CD4-positive, alpha-beta memory T cell (primary cell): ENCODE measurements at places on chromosomes 4 and X.

GRCh38 chr4:94504545-94504944 lies 52.8 kb downstream of the PDLIM5 start:
- no peak for DNase-seq

GRCh38 chr4:177404986-177405385 lies 37.3 kb downstream of the AGA start:
- no peak for DNase-seq

DNA sequence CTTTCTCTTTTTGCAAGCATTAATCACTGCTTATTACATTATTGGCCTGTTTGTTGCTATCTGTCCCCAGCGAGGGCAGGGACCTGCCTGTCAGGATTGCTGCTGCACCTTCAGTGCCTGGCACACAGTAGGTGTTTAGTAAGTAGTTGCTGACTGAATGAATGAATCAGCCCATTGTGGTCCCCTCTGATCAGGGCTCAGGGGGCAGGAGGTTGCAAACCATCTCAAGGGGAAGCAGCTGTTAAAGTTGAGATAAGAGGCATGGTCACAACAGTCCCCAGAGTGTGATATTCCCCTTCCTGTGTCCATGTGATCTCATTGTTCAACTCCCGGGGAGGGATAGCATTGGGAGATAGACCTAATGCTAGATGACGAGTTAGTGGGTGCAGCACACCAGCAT lies 85.4 kb downstream of the WFS1 start:
- DNase-seq: no peak

DNA sequence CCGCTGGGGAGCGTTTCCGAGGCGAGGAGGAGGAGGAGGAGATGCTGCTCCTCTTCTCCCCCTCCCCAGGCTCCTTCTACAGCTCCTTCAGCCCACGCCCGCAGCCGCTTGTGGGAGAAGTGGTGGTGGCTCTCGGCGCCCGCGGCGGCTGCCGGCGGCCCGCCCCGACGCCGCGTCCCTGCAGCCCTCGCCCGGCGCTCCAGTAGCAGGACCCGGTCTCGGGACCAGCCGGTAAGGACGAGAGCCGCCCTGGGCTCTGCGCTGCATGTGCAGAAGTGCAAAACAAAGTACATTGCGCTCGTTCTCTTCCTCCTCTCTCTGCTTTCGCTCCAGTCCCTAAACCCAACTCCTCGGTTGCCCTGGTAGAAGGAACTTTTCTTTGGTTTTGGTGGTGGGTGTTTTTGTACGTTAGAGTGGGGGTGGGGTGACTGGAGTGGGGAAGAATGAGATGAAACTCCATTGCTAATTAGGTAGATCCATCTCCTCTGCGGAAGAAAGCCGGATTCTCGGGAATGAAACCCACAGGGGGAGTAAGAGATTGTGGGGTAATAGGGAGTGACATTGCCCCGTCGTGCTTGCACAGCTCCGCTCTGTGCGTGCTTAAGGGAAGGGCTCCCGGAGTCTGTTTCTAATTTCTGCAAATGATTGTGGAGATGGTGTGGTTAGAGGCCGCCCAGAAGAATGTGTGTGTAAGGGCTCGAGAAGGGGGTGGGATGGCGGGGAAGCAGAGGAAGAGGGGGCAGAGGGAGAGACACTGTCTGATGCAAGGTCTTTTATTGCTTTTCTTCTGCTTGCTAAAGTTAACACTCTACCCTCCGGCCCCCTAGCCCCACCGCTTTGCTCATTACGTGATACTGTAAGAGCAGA lies 677 bp downstream of the PTPN13 start:
- no peak for DNase-seq

- no peak for DNase-seq
These were observed 393.4 kb upstream of the NDST3 start for GRCh38 chr4:117640836-117641235.

- DNase-seq: no peak
These were observed 2.8 kb downstream of the NHS start for GRCh38 chrX:17377795-17378194.

GRCh38 chr4:42412251-42412650 lies 15.0 kb downstream of the SHISA3 start:
- no peak for DNase-seq

GRCh38 chrX:119942831-119943184 lies 743 bp downstream of the NKAP start:
- no peak for DNase-seq

DNA sequence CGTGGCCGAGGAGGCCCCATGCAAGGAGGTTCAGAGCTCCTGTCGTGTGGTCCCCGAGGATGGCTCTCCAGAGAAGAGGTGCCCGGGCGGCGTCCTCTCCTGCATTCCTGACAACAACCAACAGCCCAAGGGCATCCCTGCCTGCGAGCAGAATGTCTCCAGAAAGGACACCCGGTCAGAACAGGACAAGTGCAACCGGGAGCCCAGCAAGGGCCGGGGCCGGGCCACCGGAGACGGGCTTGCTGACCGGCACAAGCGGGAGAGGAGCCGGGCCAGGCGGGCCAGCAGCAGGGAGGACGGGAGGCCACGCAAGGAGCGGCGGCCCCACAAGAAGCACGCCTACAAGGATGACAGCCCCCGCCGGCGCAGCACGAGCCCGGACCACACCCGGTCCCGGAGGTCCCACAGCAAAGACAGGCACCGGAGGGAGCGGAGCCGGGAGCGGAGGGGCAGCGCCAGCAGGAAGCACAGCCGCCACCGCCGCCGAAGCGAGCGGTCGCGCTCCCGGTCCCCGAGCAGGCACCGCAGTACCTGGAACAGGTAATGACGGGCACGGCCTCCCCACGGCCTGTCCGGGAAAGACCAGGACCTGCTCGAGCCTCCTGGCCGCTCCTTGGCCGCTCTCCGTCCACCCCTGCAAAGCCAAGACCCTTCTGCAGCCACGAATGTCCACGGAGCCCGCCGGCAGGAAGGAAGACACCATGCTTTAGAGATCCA lies 9.8 kb downstream of the AKAP17A start:
- DNase-seq: no peak

GRCh38 chrX:119726900-119727555 lies 31.4 kb upstream of the SOWAHD start:
- DNase-seq: peak; percentile 38

GRCh38 chrX:10244915-10245622 lies 88.3 kb downstream of the CLCN4 start:
- DNase-seq: no peak

- DNase-seq: peak; percentile 75
These were observed 15.6 kb upstream of the ASMTL start for GRCh38 chrX:1468250-1468772.

- DNase-seq: no peak
These were observed 90.7 kb downstream of the PALLD start for GRCh38 chr4:168587411-168588125.

DNA sequence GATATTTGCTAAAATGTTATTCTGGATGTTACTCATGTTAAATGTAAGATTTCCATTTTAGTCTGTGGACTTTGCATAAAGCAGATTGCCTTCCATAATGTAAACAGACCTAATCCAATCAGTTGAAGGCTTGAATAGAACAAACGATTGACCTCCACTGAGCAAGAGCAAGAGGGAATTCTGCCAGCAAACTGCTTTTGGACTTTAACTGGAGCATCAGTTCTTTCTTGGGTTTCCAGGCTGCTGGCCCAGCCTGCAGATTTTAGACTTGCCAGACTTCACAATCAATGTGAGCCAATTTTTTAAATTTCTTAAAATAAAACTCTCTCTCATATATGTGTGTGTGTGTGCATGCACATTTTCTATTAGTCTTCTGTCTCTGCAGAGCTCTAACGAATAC lies 1248.8 kb downstream of the ADGRL3 start:
- DNase-seq: no peak

GRCh38 chr4:93732509-93732908 lies 96.0 kb upstream of the ATOH1 start:
- DNase-seq: no peak

GRCh38 chrX:133402830-133403625 lies 12.3 kb downstream of the GPC4 start:
- DNase-seq: no peak
